ENCODE measurements at places on chromosomes 6 and 20.
A peak's percentile ranks its signal among the peaks of the same experiment; 100 is the strongest.

DNA sequence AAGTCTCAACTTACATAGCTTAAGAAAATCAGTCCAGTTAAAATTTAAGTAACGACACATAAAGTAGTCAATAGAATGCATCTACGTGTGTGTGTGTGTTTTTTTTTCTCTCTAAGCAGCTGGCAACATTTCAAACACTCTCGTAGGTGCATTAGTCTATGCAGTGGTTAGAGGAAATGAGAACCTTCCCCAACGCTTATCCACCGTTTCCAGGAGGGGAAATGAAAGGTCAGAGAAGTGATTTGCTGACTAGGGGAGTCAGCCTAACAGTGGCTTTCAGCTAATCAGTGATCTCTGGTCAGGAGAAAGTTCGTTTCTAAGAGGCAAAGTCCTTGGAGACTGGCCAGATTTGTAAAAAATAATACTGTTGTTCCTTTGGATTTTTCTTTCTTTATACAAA lies 806.6 kb downstream of the C6orf118 start:
- no peak for DNase-seq

DNA sequence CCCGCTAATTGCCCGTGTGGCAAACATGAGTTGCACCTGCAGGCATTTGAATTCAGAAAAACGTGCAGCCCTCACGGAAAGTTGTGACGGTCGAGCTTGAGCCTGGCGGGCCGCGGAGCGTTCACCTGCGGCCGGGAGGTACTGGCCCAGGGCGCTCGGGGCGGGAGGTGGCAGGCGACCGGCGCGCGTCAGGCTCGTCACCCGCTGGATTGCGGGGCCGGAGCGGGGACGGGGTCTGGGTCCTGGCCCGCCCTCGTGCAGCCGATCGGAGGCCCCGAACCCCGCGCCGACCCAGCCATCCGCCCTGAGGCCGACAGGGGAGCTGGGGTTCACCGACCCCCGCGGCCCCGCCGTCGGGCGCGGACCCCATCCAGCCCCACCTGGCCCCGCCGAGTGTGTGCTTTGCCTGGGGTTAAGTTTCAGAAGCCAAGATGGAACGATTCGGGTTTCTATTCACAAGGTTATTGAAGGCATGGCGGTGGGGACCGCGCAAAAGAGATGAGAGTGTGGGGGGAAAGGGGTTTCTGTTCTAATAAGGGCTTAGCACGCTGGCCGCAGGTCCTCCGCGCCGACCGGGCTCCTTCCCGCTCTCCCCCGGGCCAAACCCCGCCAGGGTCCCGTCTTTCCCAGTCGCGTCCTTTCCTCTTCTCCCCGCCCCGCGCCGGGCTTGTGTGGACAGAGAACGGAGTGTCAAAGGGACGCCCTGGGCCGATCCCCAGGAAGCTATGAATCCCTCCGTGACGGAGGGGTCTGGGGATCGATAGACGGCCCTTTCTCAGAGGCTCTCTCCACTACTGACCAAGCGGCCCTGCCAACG lies 1.6 kb upstream of the HEY2 start:
- DNase-seq = peak; percentile 33

DNA sequence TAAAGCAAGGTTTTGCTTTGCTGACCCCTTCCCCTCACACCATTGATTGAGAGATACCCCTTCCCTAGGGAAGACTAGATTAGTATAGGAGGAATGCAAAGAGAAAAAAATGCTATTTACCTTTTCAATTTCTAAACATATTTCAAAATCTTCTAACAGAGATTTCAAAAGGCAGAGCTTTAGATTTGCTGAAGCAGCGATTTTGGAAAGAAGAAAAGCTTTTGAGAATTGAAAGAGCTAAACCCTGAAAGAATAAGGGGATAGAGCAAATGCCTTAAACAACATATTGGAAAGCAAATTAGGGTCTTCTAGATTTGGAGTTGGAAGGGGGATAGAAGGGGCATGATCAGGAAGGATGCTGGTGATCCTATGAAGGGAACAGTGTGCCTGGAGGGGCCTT lies 46.5 kb upstream of the KLHL31 start:
- DNase-seq = no peak

DNA sequence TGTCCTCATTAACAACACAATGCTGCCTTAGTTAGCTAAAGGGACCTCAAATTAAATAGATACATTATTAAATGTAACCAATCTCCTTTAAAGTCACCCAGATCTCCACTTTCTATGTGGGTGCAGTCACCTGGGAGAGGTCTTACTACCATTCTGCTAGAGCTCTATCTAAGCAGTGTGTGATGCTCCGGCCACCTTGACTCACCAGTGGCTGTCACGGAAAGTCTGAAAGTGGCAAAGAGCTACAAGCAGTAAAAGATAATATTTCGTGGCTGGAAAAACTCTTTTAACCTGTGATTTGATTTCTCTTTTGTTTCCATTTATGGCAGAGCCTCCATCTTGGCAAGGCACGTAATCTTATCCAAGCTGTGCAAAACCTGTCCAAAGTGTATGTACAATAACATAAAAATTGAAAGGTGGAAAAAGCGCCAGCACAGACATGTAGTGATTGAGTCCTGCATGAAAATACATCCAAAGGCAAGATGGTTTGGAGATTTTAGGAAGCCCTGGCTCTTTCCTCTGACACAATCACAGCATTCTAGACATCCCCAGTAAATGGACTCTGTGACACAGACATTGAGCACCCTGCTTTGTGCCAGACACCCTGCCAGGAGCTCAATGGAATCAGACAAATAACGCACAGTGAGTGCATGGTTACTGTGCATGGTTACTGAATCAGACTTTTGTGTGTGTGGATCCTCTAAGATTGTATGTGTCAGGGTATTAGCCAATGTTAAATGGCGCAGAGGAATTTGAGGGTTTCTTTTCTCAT lies 116.6 kb downstream of the ADAT2 start:
- peak; percentile 19 for DNase-seq

DNA sequence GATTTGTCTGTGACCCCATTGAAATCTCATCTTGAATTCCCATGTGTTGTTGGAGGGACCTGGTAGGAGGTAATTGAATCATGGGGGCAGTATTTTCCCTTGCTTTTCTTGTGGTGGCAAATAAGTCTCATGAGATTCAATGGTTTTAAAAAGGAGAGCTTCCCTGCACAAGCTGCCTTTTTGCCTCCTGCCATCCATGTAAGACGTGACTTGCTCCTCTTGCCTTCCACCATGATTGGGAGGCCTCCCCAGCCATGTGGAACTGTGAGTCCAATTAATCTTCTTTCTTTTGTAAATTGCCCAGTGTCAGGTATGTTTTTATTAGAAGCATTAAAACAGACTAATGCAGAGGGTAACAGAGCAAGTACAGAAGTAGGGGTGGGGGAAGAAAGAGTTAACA lies 1097.0 kb upstream of the ADGRB3 start:
- no peak for DNase-seq

DNA sequence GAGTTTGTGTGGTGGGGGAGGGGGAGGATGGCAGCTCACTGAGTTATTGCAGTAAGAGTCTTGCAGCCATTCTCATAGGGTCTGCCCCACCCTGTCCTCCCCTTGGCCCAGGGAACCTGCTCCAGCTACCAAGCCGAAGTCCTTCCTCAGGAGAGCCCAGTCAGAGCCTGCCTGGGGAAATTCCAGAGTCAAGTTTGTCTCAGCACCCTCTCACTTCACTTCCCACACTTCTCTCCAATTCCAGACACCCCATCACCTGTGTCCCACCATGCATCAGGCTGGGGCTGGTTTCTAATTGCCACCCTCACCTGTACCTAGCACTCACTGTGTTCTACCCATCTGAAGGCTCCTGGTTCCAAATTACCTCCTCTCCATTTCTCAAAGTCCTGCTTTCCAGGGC lies 10.3 kb upstream of the SLC22A16 start:
- no peak for DNase-seq

- DNase-seq = no peak
Observed at GRCh38 chr6:158599635-158600034, 39.7 kb downstream of the TMEM181 start.

DNA sequence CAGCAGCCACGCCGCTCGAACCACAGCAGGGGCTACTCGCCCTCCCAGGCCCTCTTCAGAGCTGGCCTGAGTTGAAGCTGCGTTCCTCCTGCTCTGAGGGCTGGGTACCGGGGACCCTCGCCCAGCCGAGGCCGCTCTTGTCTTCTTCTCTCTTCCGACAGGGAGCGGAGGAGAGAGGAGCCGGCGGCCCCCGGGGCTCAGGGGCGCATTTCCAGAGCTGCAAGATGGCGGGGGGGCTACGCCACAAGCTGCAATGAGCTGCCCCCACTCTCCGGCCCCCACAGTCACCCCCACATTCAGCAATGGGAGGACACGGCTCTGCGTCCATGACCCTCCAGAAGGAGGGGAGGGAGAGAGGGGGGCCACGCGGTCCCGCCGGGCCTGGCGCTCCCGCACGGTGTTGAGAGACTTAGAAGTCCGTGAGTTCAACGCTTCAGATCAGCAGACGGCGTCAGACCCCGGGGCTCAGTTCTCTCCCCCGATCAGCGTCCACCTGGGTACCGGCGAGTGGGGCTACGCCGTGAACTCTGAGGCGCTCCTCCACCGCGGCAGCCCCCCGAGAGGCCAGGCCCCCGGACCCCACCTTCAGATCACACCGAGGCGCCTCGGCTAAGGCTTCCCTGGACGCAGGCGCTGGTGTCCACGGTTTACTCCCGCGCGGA lies 31.6 kb downstream of the SLC2A4RG start:
- DNase-seq = no peak

DNA sequence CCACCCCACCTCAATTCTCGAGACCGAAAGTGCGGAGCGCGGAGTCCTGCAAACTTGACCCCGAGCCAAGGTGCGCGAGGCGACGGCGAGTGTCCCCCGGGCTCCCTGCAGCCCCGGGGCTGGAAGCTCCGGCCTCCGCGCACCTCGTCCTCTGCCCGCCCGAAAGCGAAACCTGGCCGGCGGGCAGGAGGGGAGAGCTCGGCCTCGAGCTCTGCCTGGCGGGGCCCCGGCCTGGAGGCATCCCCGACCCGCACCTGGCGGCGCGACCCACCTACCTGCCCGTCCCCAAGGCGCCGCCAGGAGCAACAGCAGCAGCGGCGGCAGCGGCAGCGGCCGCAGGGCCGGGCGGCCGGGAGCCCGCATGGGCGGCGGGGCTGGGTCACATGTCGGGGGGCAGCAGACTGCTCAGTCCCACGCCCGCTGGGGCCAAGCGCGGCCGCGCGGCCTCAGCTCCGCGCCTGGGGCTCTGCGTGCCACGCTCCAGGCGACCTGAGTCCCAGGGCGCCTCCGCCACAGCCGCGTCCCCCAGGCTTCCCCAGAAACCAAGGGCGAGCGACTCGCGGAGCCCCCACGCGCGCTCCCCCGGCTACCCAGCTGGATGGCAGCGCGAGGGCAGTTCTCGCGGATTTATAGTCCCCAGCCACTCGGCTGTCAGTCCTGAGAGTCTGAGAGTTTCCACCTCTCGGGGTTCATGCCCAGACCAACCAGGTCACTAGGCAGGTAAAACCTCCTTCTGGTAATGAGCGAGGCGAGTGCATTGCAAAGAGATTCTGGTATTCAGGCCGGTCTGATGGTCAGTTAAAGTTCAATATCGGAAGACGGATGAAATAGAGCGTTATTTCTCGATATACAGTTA lies at the start of gene IL20RA:
TSS of gene IL20RA (minus strand) at position 600 of the 856 bp plus-strand sequence. CDS start at position 363, 237 bp downstream.
- DNase-seq = peak; percentile 15

GRCh38 chr6:45614488-45615285 lies 237.0 kb upstream of the SUPT3H start:
- DNase-seq = no peak

DNA sequence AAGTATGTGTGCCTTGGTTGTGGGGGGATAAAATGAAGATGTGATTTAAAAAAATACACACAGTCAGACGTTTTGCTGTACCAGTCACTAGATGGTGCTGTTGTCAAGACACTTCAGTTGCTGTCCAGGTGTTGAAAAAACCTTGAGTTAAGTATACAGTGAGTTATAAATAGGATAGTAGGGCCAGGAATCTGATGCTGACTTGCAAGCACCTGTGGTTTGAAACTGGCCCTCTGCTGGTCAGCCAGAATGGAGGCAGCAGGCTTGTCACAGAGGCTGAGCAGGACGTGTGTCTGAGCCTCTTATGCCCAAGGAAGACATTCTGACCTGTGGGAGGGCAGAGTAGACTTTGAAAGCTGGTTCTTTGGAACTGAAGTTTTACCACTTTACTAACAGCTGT lies 27.8 kb downstream of the RNF8 start:
- peak; percentile 8 for DNase-seq

DNA sequence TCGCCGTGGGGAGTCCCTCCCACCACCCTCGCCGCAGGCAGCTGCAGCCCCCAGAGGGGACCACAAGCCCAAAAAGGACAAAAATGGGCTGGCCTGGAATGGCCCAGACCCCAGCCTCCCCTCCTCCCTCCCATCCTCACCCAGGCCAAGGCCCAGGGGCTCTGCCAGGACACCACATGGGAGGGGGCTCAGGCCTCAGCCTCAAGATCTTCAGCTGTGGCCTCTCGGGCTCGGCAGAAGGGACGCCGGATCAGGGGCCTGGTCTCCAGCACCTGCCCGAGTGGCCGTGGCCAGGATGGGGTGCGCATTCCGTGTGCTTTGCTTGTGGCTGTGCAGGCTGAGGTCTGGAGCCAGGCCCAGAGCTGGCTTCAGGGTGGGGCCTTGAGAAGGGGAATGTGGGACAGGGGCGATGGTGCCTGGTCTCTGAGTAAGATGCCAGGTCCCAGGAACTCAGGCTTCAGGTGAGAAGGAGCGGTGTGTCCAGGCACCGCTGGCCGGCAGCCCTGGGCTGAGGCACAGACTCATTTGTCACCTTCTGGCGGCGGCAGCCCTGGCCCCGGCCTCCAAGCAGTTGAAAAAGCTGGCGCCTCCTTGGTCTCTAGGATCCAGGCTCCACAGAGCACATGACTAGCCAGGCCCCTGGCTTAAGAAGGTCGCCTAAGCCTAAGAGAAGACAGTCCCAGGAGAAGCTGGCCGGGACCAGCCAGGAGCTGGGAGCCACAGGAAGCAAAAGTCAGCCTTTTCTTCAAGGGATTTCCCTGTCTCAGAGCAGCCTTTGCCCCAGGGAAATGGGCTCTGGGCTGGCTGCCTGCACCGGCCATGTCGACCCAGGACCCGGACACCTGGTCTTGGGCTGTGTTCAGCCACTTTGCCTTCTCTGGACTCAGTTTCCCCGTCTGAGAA lies 35.2 kb upstream of the MRGBP start:
- DNase-seq = no peak

- no peak for DNase-seq
Observed at GRCh38 chr6:149158076-149158475, 159.4 kb upstream of the TAB2 start.
